GM03348 (cell line): ENCODE measurements at places on chromosomes 1 and 21.

DNA sequence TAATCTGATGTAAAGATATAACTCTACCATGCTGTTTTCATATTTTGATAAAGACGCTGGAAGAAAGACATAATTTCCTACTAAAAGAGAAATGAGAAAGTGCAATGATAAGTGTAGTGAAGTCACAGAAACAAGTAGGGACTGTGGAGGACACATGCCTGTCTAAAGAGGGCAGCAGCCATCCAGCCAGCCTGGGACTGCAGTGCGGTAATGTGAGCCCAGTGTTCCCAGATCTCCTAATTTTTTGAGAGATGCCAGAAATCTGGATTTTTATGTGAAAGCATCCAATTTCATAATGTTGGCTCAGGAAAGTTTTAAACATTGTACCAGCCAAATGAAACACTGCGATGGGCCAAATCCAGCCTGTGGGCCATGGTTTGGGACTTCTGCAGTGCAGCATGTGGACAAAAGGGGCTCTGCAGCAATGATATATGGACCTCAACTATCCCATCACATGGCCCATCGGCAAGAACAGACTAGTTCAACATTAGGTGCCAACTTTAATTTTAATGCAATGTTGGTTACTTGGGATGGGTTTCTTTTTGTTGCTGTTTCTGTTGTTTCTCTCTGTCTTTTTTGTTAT is 329.5 kb downstream of the LTN1 start:
- DNase-seq, result no peak

GRCh38 chr1:111934106-111934852 is 55.2 kb downstream of the KCND3 start:
- no peak for DNase-seq

DNA sequence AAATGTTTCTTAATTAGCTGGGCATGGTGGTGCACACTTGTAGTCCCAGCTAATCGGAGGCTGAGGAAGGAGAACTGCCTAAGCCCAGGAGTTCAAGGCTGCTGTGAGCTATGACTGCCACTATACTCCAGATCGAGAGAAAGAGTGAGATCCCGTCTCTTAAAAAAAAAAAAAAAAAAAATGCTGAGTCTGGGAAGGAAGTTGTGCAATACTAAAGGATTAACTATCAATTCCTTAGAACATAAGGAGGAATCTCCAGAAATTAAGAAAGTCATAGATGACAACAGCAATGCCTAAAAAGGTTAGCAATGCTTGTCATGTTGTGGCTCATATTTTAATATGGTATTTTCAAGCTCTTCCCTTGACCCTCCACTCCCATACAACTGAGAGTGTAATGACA is 5.3 kb downstream of the LUZP1 start:
- peak; percentile 47 for DNase-seq

DNA sequence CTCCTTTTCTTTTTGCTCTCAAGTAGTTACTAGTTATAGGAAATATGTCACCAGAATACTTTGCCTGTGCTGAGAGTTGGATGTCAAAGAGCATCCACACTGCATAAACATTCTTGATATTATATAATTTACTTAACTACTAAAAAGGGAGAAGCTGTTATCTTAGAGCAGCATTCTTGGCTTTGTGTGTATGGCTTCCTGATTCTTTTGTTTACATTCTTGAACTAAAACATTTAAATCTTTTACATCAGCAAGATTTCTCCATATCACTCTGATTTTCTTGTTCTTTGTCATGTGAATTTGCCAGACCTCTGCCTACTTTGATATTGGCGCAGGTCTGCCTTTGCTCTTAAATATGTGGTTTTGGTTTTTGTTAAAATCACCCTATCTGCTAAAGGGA is 48.8 kb downstream of the SUCO start:
- no peak for DNase-seq

GRCh38 chr1:195202241-195202640 is 1406.0 kb downstream of the KCNT2 start:
- DNase-seq, result no peak
